PC-9 (cell line): ENCODE measurements at places on chromosomes 4 and X. TPM values are rescaled to one million over a fixed set of nuclear protein-coding genes. Genes with fewer than 3 reads are reported as not detected.

DNA sequence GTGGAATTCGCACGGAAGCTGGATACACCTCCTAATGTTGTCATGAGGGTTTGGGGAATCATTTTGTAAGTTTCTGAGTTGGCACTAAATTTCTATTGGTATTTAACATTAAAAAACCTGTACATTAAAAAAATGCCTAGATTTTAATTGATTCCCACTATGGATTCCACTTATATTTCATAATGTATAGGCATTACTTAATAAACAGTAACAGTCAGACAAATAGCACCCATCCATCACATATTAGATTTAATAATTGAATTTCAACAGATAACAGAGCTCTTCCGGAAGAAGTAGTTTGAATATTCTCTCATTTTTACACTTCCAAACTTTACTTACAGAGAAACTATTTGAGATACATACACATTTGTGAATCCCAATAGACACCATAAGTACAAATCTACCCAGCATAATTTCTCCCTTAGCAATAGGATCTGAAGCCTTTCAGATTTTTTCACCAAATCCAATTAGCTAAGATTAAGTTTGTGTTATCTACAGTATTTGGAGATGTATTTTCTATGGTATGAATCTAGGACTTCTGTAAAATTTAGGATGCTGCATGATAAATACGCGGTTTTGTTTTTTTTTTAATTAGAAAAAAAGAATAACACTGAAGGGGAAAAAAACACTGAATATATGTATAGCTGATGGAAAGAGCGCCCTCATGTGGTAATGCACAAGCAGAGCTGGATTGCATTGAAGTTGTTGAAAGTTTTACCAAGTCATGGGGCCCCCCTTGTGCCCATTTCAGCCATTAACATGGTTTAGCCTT lies 12.2 kb upstream of the ODAM start:
- DNase-seq, result peak; percentile 7

DNA sequence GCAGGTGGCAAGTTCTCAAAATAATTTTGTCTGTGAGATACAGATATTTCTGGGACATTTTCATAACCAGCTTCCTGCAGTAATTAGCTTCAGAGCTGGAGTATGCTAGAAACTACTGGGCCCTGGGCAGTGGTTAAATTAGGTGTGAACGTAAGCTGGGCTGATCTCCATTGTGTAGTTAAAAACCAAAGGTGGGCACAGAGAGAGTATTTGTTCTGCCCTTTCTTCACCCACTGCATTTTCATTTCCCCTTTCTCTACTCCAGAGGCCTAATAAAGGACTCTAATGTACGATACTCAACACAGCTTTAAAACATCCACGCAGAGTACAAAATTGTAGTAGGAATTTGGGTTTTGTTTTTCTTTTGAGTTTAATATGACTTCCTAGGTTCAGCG lies 252.7 kb downstream of the SPRY1 start:
- no peak for DNase-seq

DNA sequence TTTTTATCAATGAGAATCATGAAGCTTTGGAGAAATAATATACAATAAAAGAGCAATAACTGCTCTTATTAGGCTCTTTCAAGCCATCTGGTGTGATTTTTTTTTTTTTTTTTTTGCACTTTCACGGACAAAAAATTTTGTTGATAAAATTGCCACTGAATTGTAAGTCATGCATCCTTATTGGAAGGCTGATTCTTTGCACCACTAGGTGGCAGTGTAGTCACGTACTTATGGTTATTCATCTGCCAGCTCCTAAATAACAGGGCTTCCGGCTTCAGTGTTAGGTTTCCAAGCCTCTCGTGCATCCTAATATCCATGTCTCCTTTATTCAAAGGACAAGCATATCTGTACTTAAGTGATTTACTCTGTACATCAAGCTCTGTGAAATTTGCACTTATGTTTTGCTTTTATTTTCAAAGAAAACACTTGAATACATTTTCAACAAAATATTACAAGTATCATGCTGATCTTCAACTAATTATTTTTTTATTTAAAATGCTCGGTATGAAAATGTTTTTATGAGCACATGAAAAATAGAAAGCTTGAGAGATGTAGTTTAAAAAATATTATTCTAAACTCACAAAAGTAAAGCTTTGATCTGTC lies 1578.3 kb upstream of the TENM3 start:
- DNase-seq, result peak; percentile 34

GRCh38 chr4:183471946-183472708 lies 27.7 kb downstream of the CDKN2AIP start:
- peak; percentile 72 for DNase-seq

GRCh38 chrX:103791826-103792485 lies 15.3 kb downstream of the PLP1 start:
- no peak for DNase-seq

- DNase-seq, result no peak
Observed at GRCh38 chrX:22689290-22689689, 310.5 kb upstream of the DDX53 start.

DNA sequence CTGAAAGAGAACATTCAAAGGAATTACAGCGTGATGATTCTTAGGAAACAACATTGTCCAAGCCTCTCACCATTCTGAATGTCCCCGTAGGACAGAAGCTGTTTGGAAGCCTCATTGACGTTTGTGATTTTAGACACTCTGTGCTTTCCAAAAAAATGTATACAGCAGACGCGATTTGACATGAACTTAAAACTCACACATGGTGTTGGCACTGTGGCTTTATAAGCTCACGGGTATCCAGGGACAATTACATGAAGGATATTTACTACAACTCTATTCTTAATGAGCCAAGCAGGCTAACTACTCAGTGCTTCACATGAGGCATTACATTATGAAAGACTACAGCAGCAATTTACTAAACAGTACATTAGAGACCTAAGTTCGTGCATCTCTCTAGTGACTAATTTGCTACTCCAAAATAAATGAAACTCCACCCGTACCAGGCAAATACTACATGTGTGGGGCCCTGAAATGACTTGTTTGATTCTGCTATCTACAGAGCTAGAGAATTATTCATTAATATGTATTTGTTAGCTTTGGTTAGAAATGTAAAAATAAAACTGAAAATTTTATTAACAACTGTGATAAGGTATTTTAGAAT lies 620.7 kb downstream of the SPRY1 start:
- no peak for DNase-seq

- peak; percentile 77 for DNase-seq
Observed at GRCh38 chr4:7987148-7987989, 47.7 kb upstream of the AFAP1 start.

GRCh38 chr4:147777456-147778091 lies 45.7 kb downstream of the ARHGAP10 start:
- no peak for DNase-seq

DNA sequence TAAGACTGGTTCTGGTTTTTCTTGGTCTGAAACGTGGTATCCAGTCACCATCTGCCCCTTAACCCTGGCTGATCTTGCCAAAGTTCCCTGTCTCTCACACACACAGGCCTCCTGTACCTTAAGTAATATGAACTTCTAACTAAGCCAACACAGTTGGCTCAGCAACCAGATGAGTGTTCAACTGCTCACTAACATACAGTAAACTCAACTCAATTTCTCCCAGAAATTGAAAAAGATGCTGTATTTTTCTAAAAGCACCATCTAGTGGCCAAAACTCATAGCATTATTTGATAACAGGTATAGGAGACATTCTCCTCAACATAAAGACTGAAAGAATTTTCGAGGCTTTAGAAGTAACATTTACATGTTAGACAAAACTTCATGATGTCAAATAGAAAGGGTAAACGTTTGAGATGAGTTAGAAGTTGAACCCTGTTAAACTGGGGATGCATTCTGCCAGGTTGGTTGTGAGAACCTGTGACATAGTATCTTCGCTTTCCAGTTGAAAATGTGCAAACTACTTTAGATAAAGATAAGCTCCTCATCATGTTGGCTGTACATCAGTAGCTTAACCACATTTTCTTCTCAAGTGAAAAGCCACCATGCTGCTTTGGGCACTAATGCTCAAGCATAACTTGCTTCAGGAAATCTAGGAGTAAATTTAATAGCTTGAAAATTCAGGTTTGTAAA lies 31.2 kb downstream of the CCNI start:
- DNase-seq, result no peak

DNA sequence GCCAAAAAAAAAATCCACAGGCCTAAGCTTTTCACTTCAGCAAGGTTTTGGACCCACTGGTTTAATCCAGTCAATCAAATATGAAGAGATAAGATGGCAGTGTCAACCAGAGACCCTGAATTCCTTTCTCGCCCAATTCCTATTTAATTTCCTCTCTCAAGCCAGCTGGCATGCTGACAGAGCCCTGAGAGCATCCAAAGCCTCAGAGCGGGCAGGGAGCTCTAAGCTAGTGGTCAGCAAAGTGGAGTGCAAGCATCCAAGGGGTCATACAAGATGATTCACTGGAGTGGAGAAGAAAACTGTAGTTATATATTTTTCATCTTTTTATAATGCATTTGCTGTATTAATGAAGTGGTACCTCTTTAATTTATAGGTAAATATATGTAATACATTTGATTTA lies 37.8 kb upstream of the PRPS2 start:
- no peak for DNase-seq

DNA sequence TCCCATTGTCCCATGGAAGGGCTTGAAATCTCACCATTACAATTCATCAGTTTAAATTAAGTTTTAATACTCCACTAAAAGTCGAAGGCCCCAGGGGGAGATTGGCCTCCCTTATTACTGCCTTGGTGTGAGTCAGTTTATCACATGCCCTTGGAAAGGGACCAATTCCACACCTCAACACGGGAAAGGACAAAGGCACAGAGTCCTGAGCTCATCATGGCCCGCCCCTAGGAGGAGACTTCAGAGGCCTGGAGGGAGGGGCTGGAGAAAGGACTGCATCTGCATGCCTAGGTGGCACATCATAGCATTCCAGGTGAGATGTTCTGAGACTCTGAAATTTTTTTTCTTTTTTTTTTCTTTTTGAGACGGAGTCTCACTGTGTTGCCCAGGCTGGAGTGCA lies 2.8 kb upstream of the SEL1L3 start:
- peak; percentile 91 for DNase-seq

DNA sequence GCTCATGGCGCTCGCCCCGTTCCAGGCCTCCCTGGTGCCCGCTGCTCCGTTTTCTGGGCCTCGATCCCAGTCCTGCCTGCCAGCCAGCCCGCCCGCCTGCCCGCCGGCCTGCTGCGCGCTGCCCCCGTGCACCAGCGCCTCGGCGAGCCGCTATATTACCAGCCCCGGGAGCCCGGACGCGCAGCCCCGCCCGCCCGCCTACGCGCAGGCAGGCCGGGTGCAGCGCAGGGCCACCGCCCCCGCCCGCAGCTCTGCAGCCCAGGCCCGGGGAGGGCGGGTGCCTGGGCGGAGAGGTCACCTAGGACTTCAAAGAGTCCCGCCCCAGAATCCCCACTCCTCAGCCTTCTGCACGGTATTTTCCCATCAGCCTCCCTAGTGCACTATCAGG lies at the start of gene MAOB:
Gene MAOB, minus strand, starts transcription at position 157 of the 388 bp plus-strand sequence. Its CDS starts 151 bp downstream, at position 6.
- peak; percentile 18 for DNase-seq

- DNase-seq, result no peak
Observed at GRCh38 chr4:144970597-144970996, 127.4 kb downstream of the ANAPC10 start.

- DNase-seq, result no peak
Observed at GRCh38 chr4:88109123-88109881, 49.1 kb downstream of the ABCG2 start.

DNA sequence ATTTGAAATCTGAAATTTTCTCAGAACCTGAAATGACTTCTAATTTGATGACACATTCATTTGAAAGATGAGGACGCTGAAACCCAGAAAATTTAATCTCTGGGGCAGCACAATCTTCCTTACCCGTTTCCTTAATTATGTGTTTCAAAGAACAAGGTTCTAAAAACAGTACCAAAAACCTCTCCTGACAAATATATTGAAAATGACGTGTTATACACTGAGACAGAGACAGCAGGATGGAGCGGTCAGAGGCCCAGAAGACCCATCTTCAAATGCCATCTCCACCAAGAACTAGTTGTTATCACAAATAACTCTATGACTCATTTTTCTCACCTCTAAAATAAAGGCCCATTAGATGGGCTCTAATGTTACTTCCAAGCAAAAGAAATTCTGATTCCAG lies 177.3 kb downstream of the NSUN7 start:
- no peak for DNase-seq

DNA sequence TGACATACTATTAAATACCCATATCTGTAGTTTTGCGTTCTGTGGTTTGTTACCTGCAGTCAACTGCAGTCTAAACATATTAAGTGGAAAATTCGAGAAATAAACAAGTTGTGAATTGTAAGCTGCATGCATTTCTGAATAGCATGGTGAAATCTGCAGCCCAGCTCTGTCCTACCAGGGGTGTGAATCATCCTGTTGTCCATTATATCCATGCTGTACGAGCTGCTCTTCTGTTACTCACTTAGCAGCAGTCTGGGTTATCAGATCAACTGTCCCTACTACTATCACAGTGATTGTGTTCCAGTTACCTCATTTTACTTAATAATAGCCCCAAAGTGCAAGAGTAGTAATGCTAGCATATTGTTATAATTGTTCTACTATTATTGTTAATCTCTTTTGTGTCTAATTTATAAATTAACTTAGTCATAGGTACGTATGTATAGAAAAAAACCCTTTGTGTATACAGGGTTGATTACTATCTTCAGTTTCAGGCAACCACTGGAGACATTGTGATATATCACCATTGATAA lies 173.7 kb upstream of the FAT4 start:
- no peak for DNase-seq

- no peak for DNase-seq
Observed at GRCh38 chr4:62130230-62130629, 930.1 kb downstream of the ADGRL3 start.

DNA sequence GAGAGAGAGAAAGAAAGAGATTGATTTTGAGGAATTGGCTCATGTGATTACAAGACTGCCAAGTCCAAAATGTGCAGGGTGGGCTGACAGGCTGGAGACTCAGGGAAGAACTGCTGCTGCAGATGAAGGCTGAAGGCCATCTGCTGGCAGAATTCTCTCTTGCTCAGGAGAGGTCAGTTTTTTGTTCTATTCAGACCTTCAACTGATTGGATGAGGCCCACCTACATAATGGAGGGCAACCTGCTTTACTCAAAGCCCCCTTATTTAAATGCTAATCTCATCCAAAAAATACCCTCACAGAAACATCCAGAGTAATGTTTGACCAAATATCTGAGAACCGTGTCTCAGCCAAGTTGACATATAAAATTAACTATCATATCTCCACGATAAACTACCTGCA lies 38.2 kb upstream of the MAMLD1 start:
- no peak for DNase-seq

- DNase-seq, result no peak
Observed at GRCh38 chr4:98845960-98846359, 83.0 kb downstream of the EIF4E start.

- no peak for DNase-seq
Observed at GRCh38 chrX:149567621-149568417, 18.1 kb upstream of the HSFX3 start.

GRCh38 chrX:136784231-136784630 lies 3.5 kb upstream of the ARHGEF6 start:
- DNase-seq, result no peak

GSX2 gene
- not detected in 2 replicates for total RNA-seq

REPS2 gene
- total RNA-seq, result 15.4 and 29.2 TPM in 2 replicates

PLAC8 gene
- total RNA-seq, result 39.0 and 52.7 TPM in 2 replicates

CPLX1 gene
- 2.2 and 3.9 TPM in 2 replicates for total RNA-seq

GK2 gene
- total RNA-seq, result not detected in 2 replicates

TAF1 gene
- total RNA-seq, result 45.9 and 49.6 TPM in 2 replicates

NALF2 gene
- total RNA-seq, result not detected in 2 replicates

REELD1 gene
- not detected in 2 replicates for total RNA-seq

UGT2A1 gene
- total RNA-seq, result not detected in 2 replicates

SLC6A14 gene
- total RNA-seq, result 0.44 and 0.60 TPM in 2 replicates
